Activated naive CD4-positive, alpha-beta T cell treated with anti-CD3 and anti-CD28 coated beads for 36 hours (primary cell): ENCODE measurements at places on chromosomes 1 and 21. TPM values are rescaled to one million over a fixed set of nuclear protein-coding genes. Genes with fewer than 3 reads are reported as not detected.

DNA sequence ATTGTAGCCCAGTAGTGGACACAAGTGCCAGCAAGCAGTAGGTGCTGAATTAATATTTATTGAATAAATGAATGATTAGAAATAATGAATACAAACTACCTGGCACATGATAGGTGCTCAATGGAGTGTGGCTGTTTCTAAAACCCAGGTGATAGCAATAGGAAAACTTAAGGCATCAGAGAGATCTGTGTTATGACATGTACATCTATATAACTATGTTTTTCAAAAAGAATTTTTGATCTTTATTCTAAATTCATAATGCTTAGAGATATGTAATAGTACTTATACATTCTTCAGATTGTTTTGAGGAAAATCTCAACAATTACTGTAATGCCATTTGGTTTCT, 5.0 kb downstream of the GADD45A start:
- no peak overlapping the region for H3K27ac ChIP-seq
- DNase-seq: no peak
- H3K27me3 ChIP-seq: no peaks in the 10 kb centered on the region
- H3K4me3 ChIP-seq: no peak overlapping the region
- H3K4me1 ChIP-seq: peaks cover 20% of the 10 kb centered on the region

GRCh38 chr21:45224189-45224938, 63.3 kb downstream of the POFUT2 start:
- peaks cover 3% of the 10 kb centered on the region for H3K36me3 ChIP-seq
- no peak overlapping the region for H3K4me3 ChIP-seq
- H3K27me3 ChIP-seq: no peaks in the 10 kb centered on the region
- no peak overlapping the region for H3K27ac ChIP-seq

DNA sequence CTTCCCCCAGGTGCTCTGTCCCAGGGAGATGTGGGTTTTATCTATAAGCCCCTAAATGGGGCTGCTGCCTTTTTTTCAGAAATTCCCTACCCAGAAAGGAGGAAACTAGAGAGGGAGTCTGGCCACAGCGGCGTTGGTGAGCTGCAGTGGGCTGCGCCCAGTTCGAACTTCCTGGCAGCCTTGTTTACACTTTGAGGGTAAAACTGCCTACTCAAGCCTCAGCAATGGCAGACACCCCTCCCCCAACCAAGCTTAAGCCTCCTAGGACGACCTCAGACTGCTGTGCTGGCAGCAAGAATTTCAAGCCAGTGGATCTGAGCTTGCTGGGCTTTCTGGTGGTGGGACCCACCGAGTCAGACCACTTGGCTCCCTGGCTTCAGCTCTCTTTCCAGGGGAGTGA, 46.2 kb upstream of the PAPPA2 start:
- no peak for DNase-seq
- no peaks in the 10 kb centered on the region for H3K4me1 ChIP-seq
- H3K27ac ChIP-seq: no peak overlapping the region
- H3K27me3 ChIP-seq: peaks cover 6% of the 10 kb centered on the region

- no peak overlapping the region for H3K27ac ChIP-seq
- peaks cover 3% of the 10 kb centered on the region for H3K27me3 ChIP-seq
- DNase-seq: no peak
- no peaks in the 10 kb centered on the region for H3K36me3 ChIP-seq
Measured at GRCh38 chr21:41630917-41631316, 123.0 kb upstream of the TMPRSS2 start.

GRCh38 chr1:201192261-201192788, 1.7 kb downstream of the IGFN1 start:
- no peak overlapping the region for H3K4me3 ChIP-seq
- H3K27me3 ChIP-seq: peaks cover 4% of the 10 kb centered on the region
- H3K27ac ChIP-seq: no peak overlapping the region
- H3K36me3 ChIP-seq: no peaks in the 10 kb centered on the region
- H3K4me1 ChIP-seq: no peaks in the 10 kb centered on the region

GRCh38 chr1:6971699-6972098, 186.4 kb downstream of the CAMTA1 start:
- H3K27ac ChIP-seq: no peak overlapping the region
- no peak for DNase-seq
- peaks cover 21% of the 10 kb centered on the region for H3K4me1 ChIP-seq
- no peak overlapping the region for H3K4me3 ChIP-seq
- H3K27me3 ChIP-seq: peaks cover 22% of the 10 kb centered on the region

DNA sequence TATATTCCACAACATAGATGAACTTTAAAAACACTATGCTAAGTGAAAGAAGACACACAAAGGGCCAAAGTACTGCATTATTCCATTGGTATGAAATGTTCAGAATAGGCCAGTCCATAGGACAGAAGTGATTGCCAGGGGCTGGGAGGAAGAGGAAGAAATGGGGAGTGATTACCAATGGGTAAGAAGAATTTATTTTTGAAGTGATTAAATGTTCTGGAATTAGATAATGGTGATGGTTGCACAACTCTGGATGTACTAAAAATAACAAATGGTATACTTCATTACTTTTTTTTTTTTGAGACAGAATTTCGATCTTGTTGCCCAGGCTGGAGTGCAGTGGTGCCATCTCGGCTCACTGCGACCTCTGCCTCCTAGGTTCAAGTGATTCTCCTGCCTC, 61.7 kb downstream of the CHD5 start:
- no peaks in the 10 kb centered on the region for H3K4me1 ChIP-seq
- no peaks in the 10 kb centered on the region for H3K36me3 ChIP-seq
- no peak overlapping the region for H3K4me3 ChIP-seq
- H3K27ac ChIP-seq: no peak overlapping the region
- no peak for DNase-seq

DNA sequence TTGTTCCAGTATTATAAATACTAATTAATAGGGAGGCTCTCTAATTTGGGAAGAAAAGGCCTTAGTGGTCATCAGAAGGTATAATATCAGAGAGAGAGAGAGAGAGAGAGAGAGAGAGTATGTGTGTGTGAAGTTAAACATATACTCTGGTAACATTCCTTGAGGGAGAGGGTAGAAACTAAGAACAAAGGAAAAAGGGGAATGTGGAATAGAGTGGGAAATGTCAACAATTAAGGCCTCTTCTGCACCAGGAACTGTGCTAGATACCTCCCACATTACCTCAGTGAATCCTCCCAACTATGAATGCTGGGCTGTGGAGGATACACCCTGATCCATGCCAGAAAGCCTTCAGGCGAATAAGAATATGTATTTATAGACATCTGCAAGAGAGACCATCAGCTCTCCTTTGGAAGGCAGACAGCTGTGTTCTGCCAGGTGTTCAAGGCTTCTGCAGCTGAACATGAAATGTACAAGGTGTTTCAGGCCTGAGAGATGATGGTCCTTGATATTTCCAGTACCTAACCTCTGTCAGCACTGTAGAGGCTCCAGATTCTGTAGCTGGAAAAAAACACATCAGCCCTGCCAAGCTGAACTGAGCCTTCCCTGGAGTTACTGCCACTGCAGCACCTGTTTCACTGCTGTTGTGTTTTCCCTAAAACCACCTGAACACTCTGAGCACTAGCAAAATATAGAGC, 29.1 kb downstream of the TBX15 start:
- H3K4me3 ChIP-seq: no peak overlapping the region
- DNase-seq: no peak
- H3K27me3 ChIP-seq: peaks cover 14% of the 10 kb centered on the region
- H3K27ac ChIP-seq: no peak overlapping the region
- H3K36me3 ChIP-seq: no peaks in the 10 kb centered on the region
- H3K4me1 ChIP-seq: no peaks in the 10 kb centered on the region

GRCh38 chr1:19344372-19344810, 32.3 kb downstream of the SLC66A1 start:
- H3K27ac ChIP-seq: no peak overlapping the region
- H3K27me3 ChIP-seq: no peaks in the 10 kb centered on the region
- no peak overlapping the region for H3K4me3 ChIP-seq
- no peaks in the 10 kb centered on the region for H3K4me1 ChIP-seq
- DNase-seq: peak; percentile 48

DNA sequence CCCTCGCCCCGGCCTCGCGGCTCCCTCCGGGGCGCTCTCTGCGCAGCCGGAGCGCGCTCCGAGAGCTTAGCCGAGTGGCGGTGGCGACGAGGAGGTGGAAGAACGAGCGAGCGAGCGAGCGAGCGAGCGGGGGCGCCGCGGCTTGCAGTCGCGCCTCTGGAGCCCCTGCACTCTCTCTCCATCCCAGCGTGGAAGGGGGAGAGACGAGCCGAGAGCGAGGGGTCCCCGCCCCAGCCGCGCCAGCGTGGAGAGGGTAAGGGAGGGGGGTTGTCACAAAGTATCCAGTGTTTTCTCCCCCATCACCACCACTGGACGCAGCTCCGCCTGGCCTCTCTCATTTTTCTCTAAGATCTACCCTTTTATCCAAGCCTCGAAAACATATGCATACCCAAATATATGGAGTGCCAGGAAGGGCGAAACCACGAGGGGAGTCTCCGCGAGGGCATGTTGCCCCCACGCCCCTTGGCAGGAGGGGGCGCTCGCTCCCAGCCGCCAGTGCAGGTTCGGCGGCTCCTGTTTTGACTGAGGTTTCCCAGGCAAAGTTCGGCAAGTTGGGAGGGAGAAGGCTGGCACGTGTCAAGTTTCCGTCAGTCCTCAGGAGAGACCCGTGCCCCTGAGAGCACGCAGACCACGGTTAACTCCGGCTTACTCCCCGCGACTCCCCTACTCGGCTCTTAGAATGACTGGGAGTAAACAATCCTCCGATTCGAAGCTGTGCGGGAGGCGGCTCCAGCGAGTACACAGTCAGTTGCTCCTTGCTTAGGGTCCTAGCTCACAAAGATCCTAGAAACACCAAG, 569 bp upstream of the DAB1 start:
- peaks cover 60% of the 10 kb centered on the region for H3K27me3 ChIP-seq
- no peak overlapping the region for H3K27ac ChIP-seq
- peaks cover 2% of the 10 kb centered on the region for H3K36me3 ChIP-seq
- H3K4me3 ChIP-seq: no peak overlapping the region
- DNase-seq: no peak

DNA sequence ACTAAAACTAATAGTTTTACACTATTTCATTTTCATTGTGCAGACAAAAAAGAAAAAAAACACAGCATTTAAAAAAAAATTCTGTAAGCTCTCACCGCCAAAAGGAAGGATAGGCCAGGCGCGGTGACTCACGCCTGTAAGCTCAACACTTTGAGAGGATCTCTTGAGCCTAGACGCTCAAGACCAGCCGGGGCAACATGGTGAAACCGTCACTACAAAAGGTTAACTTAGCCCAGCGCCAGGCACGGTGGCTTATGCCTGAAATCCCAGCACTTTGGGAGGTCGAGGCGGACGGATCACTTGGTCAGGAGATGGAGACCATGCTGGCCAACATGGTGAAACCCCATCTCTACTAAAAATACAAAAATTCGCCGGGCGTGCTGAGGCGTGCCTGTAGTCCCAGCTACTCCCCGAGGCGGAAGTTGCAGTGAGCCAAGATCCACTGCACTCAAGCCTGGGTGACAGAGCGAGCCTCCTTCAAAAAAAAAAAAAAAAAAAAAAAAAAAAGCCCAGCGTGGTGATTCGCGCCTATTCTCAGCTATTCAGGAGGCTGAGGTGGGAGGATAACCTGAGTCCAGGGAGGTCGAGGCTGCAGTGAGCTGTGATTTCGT, 14.3 kb upstream of the SPEN start:
- H3K27me3 ChIP-seq: no peaks in the 10 kb centered on the region
- no peaks in the 10 kb centered on the region for H3K36me3 ChIP-seq
- DNase-seq: peak; percentile 65
- peaks cover 38% of the 10 kb centered on the region for H3K4me1 ChIP-seq
- peak overlapping the region; percentile 95 for H3K27ac ChIP-seq
- H3K4me3 ChIP-seq: peak overlapping the region; percentile 86

GRCh38 chr1:53272349-53272748, 34.0 kb upstream of the MAGOH start:
- no peak overlapping the region for H3K4me3 ChIP-seq
- H3K27ac ChIP-seq: no peak overlapping the region
- H3K27me3 ChIP-seq: no peaks in the 10 kb centered on the region
- no peak for DNase-seq
- no peaks in the 10 kb centered on the region for H3K4me1 ChIP-seq

- peaks cover 2% of the 10 kb centered on the region for H3K27me3 ChIP-seq
- no peaks in the 10 kb centered on the region for H3K4me1 ChIP-seq
- H3K4me3 ChIP-seq: no peak overlapping the region
- H3K36me3 ChIP-seq: no peaks in the 10 kb centered on the region
- DNase-seq: no peak
Measured at GRCh38 chr1:85359874-85360721, 83.7 kb upstream of the BCL10 start.

DNA sequence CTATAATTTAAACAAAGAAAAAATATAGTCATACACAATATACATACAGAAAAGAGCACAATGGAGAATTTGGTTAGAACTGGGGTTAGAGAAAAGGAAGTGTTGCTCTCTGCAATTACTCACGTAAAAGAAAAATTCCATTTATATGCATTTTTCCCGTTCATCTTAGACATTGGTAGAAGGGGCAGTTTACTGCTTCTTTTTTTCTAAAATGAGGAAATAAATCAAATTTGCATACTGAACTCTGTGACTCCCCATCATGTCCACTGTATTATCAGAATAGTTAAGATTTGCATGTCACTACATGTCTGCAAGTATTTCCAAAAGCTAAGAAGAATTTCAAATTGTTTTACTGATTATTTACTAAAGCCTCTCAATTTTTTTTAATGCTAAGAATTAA, 44.1 kb upstream of the C1orf105 start:
- no peak for DNase-seq
- H3K27me3 ChIP-seq: no peaks in the 10 kb centered on the region
- no peak overlapping the region for H3K4me3 ChIP-seq
- peaks cover 32% of the 10 kb centered on the region for H3K4me1 ChIP-seq

DNA sequence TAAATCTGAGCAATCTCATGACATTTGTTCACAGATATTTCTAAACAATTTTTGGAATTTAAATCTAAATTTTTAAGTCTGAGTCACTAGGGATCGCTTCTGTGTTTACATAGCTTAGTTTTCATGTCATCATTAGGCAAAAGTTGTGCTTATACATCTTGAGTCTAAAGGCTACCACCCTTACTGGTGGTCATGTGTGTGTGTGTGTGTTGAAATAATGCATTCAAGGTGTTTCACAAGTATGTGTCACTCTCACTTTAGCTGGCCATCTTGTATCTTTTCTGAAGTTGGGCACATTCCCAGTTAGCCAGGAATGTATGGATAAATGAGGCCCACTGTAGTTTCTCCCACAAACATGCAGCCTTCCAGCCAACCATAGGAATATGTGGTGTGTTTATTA, 1162.5 kb upstream of the PRMT6 start:
- no peaks in the 10 kb centered on the region for H3K4me1 ChIP-seq
- H3K4me3 ChIP-seq: no peak overlapping the region
- H3K27ac ChIP-seq: no peak overlapping the region
- H3K36me3 ChIP-seq: no peaks in the 10 kb centered on the region
- H3K27me3 ChIP-seq: no peaks in the 10 kb centered on the region

The WNT4 gene
- not detected for total RNA-seq

The OXCT2 gene
- 0.52 TPM for total RNA-seq

The C1orf115 gene
- total RNA-seq: 1.1 TPM

The HRNR gene
- not detected for total RNA-seq

The FOXO6 gene
- total RNA-seq: not detected
